Progenitor cell of endocrine pancreas (in vitro differentiated cells): ENCODE measurements at places on chromosomes 1 and 21. TPM values are rescaled to one million over a fixed set of nuclear protein-coding genes. Genes with fewer than 3 reads are reported as not detected.

- no peaks in the 10 kb centered on the region for H3K36me3 ChIP-seq
- no peaks in the 10 kb centered on the region for H3K27me3 ChIP-seq
- H3K4me3 ChIP-seq: no peak overlapping the region
- DNase-seq: no peak
Measured at GRCh38 chr1:118300808-118301207, 115.8 kb upstream of the SPAG17 start.

Gene DFFA
- 47.9 and 54.4 TPM in 2 replicates for total RNA-seq

DNA sequence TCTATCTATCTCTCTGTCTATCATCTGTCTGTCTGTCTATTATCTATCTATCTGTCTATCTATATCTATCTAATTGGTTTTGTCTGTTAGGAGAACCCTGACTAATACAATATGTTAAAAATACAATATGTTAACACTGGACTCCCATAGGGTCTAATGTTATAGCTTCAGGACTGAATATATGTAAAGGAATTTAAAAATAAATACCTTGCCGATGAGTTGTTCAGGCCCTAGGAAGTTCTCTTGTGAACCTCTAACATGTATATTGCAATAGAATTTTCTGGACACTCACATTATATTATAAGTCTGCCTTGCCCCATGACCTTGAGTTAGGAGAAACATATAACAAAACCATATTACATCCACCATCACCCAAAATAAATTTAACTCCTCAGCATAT is 900.6 kb downstream of the NCAM2 start:
- H3K4me3 ChIP-seq: no peak overlapping the region
- H3K36me3 ChIP-seq: no peaks in the 10 kb centered on the region
- no peak overlapping the region for H3K27ac ChIP-seq
- no peak for DNase-seq
- H3K27me3 ChIP-seq: no peaks in the 10 kb centered on the region
- peaks cover 5% of the 10 kb centered on the region for H3K4me1 ChIP-seq

GRCh38 chr1:152859696-152860095 is at the start of gene LCE7A:
Gene LCE7A (plus strand): TSS chr1:152859996. CDS start chr1:152860698, 702 bp downstream.
- H3K4me1 ChIP-seq: no peaks in the 10 kb centered on the region
- no peak within 1 kb of the TSS for H3K4me3 ChIP-seq
- H3K27ac ChIP-seq: no peak within 1 kb of the TSS
- no peak for DNase-seq

DNA sequence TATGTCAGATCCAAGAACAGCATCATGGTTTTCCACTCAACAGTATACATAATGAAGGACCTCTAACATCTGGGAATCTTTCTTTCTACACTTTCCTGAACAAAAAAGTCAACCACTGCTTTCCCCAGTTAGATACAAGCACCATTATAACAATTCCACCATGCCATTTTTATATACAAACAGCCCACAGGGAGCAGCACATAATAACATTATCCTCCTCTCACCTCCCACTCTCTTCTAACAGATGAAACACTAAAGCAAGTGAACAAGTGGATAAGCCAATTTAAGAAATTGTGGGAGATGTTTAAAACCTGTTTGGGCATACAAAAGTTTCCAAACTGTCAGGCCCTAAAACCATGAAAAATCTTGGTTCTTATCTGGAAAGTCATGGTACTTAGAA is 29.4 kb upstream of the PRRC2C start:
- DNase-seq: no peak
- no peak overlapping the region for H3K4me3 ChIP-seq
- H3K27me3 ChIP-seq: no peaks in the 10 kb centered on the region
- no peaks in the 10 kb centered on the region for H3K4me1 ChIP-seq
- H3K27ac ChIP-seq: no peak overlapping the region
- peaks cover 3% of the 10 kb centered on the region for H3K36me3 ChIP-seq

Gene MTF2
- total RNA-seq: 89.4 and 94.2 TPM in 2 replicates

GRCh38 chr1:119878171-119878570 is 18.1 kb downstream of the ADAM30 start:
- H3K27me3 ChIP-seq: peaks cover 12% of the 10 kb centered on the region
- no peak for DNase-seq
- H3K4me1 ChIP-seq: peaks cover 10% of the 10 kb centered on the region
- no peak overlapping the region for H3K27ac ChIP-seq
- no peaks in the 10 kb centered on the region for H3K36me3 ChIP-seq

DNA sequence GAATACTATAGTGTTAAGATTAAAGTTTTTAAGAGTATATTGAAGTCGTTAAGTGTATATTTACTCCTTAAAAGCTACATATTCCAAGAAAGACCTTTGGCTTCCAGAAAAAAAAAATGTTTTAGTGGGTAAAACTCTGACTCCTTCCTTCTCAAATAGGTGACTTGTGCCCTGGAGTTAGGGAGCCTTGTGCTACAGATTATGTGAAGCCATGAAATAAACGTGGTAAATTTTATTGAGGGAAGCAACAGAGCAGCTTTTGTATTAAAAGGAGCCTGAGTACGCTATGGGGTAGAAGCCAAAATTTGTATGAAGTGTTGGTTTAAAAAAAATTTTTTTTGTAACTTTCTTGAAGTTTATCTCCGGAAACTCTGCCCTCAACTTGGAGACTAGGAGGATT is 994 bp downstream of the RO60 start:
- H3K36me3 ChIP-seq: peaks cover 5% of the 10 kb centered on the region
- H3K27me3 ChIP-seq: no peaks in the 10 kb centered on the region
- H3K4me3 ChIP-seq: peak overlapping the region; percentile 99
- peaks cover 22% of the 10 kb centered on the region for H3K4me1 ChIP-seq
- DNase-seq: no peak

- H3K27ac ChIP-seq: no peak overlapping the region
- DNase-seq: peak; percentile 9
- no peaks in the 10 kb centered on the region for H3K27me3 ChIP-seq
- H3K4me3 ChIP-seq: no peak overlapping the region
- H3K4me1 ChIP-seq: peaks cover 17% of the 10 kb centered on the region
Measured at GRCh38 chr21:31425138-31425537, 81.1 kb upstream of the TIAM1 start.

Gene C1orf87
- total RNA-seq: not detected in 2 replicates

- no peaks in the 10 kb centered on the region for H3K27me3 ChIP-seq
- H3K36me3 ChIP-seq: no peaks in the 10 kb centered on the region
- H3K27ac ChIP-seq: no peak overlapping the region
- no peak for DNase-seq
Measured at GRCh38 chr21:16608209-16608830, 878.5 kb downstream of the USP25 start.

GRCh38 chr1:3290438-3290837 is 164.0 kb upstream of the ARHGEF16 start:
- DNase-seq: no peak
- H3K36me3 ChIP-seq: peaks cover 4% of the 10 kb centered on the region
- H3K27ac ChIP-seq: no peak overlapping the region
- no peaks in the 10 kb centered on the region for H3K27me3 ChIP-seq
- no peak overlapping the region for H3K4me3 ChIP-seq

DNA sequence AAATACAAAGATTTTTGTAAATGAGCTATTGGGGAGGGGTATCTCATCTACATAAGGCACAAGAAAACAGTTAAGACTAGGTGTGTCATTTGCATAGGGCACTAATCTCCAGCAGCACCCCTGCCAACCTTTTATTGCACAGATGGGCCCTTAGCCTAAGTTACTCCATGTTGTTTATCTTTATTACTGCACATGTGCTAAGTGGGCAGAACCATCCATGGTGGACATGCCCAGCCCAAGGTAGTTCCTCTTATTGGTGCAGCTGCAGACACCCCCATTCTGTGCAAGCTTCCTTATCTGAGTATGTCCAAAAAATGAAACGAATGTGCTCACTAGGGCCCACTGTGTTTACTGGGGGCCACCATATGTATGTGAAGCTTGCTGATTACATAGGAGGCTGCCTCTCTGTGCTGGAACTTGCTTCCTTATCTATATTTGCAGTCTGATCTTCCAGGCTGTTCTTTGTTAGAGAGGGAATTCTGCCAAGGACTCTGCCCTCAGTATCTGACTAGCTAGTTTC is 77.3 kb upstream of the NEK7 start:
- no peaks in the 10 kb centered on the region for H3K27me3 ChIP-seq
- peaks cover 2% of the 10 kb centered on the region for H3K4me1 ChIP-seq
- no peak overlapping the region for H3K4me3 ChIP-seq
- H3K36me3 ChIP-seq: peaks cover 2% of the 10 kb centered on the region

DNA sequence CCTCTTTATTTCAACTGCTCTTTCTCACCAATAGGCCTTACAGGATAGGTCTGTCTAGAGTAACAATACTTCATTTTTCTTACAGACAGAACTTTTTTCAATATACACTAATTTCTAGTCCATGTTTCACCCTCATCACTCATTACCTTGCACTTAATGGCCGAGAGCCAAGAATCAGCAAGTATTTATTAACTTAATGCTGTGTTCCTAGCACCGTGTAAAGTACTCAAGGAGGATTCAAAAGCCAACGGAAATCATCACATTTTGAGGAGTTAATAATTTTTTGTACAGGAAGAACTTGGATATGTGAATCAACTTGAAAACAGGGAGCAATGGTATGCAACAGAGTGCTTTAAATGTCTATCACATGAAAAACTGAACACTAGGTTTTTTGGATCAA is 102.0 kb downstream of the PTPN14 start:
- H3K36me3 ChIP-seq: peaks cover 7% of the 10 kb centered on the region
- H3K27ac ChIP-seq: peak overlapping the region; percentile 52
- H3K4me3 ChIP-seq: no peak overlapping the region
- peaks cover 34% of the 10 kb centered on the region for H3K4me1 ChIP-seq
- H3K27me3 ChIP-seq: no peaks in the 10 kb centered on the region

Gene CLCA1
- total RNA-seq: not detected in 2 replicates

- H3K4me3 ChIP-seq: no peak overlapping the region
- no peak for DNase-seq
- no peaks in the 10 kb centered on the region for H3K4me1 ChIP-seq
- H3K27ac ChIP-seq: no peak overlapping the region
Measured at GRCh38 chr1:90154711-90155110, 159.8 kb downstream of the ZNF326 start.

- no peak overlapping the region for H3K27ac ChIP-seq
- DNase-seq: no peak
- H3K4me1 ChIP-seq: no peaks in the 10 kb centered on the region
- H3K4me3 ChIP-seq: no peak overlapping the region
Measured at GRCh38 chr1:224745924-224746323, 129.8 kb downstream of the CNIH3 start.

- peaks cover 9% of the 10 kb centered on the region for H3K27me3 ChIP-seq
- H3K27ac ChIP-seq: no peak overlapping the region
- no peaks in the 10 kb centered on the region for H3K36me3 ChIP-seq
- DNase-seq: no peak
Measured at GRCh38 chr21:43308815-43309283, 118.1 kb downstream of the SIK1 start.

DNA sequence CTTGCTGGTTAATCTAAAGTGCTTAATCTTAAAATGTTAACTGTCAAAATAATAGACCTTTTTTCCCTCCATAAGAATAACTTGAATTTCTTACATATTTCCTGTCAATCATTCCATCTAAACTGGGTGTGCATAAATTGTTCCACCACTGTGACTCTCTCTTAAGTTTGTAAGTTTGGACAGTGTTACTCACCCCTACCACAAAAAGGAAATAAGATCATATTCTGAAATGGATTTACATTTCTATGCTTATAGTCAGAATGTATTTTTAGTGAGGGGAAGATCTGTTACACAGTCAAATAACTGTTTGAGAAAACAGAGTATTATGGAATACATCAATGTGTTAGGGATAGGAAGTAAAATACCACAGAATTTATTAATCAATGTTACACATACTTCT is 109.6 kb upstream of the DPYD start:
- no peak overlapping the region for H3K4me3 ChIP-seq
- no peak overlapping the region for H3K27ac ChIP-seq
- H3K27me3 ChIP-seq: no peaks in the 10 kb centered on the region
- no peak for DNase-seq
- peaks cover 9% of the 10 kb centered on the region for H3K4me1 ChIP-seq

DNA sequence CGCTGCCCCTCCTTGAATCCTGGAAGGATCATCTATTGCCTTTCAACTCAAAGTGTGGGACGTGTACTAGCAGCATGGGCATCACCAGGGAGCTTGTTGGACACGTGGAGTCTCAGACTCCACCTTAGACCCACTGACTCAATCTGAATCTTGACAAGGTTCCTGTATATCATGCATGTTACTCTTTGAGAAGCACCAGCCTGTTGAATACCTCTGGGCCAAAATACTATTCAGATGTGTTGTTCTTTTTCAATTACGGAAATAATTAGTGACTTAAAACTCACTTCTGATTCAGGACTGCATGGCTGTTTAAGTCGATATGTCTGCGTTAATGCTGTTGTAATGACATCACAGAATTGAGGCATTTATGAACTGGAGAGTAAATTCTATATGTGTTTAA is 70.8 kb downstream of the ST6GALNAC3 start:
- no peak for DNase-seq
- H3K27me3 ChIP-seq: peaks cover 4% of the 10 kb centered on the region
- H3K4me1 ChIP-seq: peaks cover 49% of the 10 kb centered on the region
- H3K27ac ChIP-seq: no peak overlapping the region
- H3K4me3 ChIP-seq: no peak overlapping the region

DNA sequence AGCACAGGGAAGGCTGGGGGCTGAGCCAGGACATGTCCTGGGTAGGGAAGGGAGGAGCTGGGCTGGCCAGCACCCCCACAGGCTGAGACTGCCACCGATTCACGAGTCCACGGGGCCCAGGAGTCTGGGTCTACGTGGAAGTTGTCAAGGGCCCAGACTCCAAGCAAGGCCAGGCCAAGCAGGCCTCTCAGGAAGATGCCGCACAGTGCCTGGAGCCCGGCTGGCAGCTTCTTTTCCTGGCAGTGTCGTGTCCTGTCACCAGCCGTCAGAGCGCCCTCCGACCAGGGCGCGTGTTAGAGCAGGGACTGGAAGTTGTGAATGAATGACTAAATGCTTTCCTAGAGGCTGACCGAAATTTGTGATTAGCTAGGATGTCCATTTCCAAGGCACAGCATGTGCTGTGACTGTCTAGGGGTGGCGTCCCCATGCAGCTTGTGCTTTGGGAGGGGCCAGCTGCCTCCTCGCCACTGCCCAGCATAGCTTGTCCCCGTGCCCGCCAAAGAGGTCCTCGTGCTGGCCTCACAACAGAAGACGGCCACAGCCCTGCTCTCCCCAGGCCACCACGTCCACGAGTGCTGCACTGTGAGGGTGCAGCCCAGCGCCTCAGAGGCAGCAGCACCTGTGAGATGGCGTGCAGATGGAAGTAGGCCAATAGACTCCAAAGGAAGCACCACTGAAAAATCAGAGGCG is 147.4 kb upstream of the COL6A1 start:
- DNase-seq: no peak
- no peaks in the 10 kb centered on the region for H3K27me3 ChIP-seq
- H3K36me3 ChIP-seq: no peaks in the 10 kb centered on the region
- H3K27ac ChIP-seq: no peak overlapping the region
- H3K4me3 ChIP-seq: no peak overlapping the region
